ENCODE measurements at places on chromosomes 7 and 10.

- DNase-seq = no peak
Observed at GRCh38 chr10:3493621-3494020, 291.4 kb downstream of the KLF6 start.

DNA sequence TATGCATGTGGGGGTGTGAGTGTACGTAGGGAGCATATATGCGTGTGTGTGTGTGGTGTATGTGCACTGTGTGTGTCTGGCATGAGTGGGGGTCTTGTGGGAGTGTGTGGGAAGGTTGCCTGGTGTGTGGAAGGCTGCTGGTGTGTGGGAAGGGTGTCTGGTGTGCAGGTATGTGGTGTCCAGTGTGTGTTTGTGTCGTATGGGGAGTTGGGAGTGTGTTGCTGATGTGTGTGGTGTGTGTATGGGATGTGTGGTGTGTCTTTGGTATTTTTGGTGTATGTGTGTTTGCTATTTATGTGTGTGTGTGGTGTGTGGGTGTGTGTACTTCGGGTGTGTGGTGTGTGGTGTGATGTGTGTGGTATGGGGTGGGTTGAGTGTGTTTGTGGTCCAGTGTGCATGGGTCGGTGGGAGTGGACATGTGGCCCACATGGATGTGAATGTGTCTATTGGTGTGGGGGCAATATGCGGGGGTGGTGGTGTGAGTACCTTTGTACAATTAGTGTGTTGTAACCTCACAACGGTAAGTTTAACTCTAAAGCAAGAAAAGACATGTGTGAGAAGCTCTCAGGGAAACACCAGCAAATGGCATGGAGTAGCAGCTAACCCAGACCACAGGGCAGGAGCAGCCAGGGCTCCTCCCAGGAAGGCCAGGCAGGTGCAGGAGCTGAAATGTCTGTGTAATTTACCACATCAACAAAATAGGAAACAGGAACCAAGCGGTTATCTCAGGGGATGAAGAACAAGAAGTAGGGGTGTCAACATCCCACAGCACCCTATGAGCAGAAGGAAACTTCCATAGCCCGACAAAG is 11.9 kb downstream of the ANTXRL start:
- DNase-seq = no peak

- DNase-seq = no peak
Observed at GRCh38 chr10:62244785-62245467, 23.7 kb downstream of the RTKN2 start.

- DNase-seq = no peak
Observed at GRCh38 chr7:95490231-95490762, 4.6 kb downstream of the ASB4 start.

DNA sequence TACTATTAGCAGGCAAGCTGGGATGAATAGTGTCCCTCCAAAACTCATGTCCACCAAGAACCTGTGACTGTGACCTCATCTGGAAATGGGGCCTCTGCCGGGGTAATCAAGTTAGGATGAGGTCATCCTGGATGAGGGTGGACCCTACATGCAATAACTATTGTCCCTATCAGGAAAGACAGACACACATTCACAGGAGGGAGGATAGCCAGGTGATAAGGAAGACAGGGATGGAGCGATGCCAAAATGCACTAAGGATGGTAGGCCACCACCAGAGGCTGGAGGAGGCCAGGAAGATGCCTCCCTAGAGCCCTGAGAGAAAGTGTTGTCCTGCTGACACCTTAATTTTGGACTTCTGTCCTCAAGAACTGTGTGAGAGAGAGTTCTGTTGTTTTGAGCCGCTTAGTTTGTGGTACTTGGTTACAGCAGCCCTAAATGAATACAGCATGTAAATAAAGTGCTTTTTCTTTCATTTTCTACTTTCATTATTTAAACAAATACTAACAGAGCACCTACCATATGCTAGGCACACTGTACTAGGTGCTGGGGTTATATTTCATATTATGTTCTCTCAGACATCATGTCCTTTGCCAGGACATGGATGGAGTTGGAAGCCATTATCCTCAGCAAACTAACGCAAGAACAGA is 111.9 kb downstream of the USP6NL start:
- DNase-seq = no peak

DNA sequence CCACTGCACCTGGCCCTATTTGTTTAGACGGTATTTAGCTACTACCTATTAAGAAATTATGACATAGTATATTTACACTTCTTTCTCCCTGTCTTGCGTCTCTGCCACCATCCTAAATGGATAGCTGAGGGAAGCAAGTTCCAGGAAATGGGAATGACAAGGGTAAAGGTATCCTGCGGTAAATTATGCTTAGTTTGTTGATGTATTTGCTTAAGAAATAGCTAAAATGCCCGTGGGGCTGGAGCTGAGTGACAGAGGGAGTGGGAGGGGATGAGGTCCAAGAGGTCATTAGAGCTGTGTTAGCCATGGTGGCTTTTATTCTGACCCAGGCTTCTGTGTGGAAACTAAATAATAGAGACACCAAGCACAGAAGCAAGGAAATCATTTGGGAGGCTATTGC is 29.0 kb upstream of the UBE2D1 start:
- DNase-seq = no peak

- no peak for DNase-seq
Observed at GRCh38 chr10:35136263-35136815, 9.7 kb downstream of the CREM start.

DNA sequence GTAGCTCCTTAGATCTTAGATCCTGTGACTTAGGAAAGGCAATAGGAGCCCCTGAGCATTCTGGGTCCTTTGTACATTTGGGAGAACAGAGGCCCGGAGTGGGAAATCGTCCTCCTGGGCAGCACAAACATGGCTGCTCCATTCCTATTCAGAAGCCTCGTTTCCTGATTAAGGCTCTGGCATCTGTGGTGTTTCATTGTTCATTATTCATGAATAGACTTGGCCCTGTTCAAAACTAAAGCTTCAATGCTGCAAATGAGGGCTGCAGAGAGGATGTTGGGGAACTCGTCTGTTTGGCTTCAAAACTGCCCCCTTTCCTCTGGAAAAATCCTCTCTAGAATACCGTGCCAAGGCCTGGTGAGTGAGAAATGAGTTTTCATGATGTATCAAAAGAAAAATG is 3.4 kb upstream of the HTRA1 start:
- no peak for DNase-seq

- no peak for DNase-seq
Observed at GRCh38 chr7:37698276-37698675, 14.7 kb downstream of the GPR141 start.

DNA sequence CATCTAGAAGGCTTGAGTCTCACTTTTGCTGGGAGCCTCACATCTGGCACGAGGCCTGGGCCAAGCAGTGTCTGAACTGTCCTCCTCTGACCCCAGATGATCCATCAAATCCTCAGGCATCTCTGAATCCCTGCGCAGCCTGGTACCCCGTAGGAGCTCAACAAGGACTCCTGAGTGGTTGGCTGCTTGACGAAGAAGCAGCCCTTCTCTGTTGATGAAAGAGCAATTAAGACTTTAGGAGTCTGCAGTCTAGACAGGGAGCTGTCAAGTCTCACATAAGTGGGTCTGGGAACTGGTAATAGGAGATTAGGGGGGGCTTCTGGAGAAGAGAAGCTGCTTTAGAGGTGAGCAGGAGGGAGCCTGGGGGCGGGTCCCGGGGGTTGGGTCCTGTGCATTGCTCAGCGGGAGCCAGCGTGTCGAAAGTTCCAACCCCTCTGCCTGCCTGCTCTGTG is 326.0 kb downstream of the RPS24 start:
- no peak for DNase-seq

GRCh38 chr10:63675171-63675570 is 154.0 kb downstream of the REEP3 start:
- DNase-seq = no peak

- DNase-seq = no peak
Observed at GRCh38 chr10:29698773-29699490, 64.2 kb upstream of the SVIL start.

GRCh38 chr10:95459446-95460045 is 101.6 kb downstream of the SORBS1 start:
- DNase-seq = no peak

DNA sequence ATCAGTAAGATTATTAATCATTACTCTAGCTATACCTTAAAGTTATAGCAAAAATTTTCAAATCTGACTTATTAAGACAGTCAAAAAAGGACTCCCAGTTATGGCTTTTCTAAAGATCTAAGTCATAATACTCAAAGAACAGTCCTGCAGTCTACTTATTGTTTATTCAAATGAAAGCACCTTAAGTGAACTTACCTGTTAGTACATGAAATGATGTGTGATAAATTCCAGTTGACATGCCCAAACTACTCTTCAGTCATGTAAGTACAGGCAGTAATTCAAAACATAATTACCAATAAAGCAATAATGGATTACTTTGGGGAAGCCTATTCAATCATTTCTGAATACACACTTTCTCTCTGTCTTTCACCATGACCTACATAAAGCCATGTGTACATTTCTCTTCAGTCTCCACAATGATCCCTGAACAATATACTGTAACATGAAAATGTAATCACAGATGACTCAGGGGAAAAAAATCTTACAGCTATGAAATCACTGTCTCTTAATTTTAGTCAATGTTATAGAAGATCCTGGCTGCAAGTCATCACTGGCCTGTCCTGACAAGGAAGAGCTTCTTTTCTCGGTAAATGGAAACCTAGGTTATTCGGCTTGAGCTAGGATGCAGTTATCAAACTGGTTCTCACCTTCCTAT is 420.7 kb upstream of the LRRTM3 start:
- no peak for DNase-seq

DNA sequence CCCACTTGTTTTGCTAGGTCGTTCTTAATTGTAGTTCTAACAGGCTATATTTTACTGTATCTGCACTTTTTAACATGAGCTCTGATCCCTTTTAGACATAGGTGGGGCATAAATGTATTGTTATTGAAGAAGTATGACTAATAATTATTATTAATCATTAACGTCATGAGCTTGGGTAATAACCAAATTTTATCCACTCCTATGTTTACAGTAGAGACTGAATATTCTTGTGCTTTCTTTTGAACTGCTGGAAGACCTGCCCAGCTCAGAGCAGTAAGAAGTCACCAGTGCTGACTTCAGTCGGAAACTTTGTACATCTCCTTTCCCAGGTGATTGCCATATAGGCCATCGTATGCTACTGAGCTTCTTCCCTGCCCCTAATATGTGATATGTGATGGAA is 18.7 kb downstream of the PKD2L1 start:
- no peak for DNase-seq

DNA sequence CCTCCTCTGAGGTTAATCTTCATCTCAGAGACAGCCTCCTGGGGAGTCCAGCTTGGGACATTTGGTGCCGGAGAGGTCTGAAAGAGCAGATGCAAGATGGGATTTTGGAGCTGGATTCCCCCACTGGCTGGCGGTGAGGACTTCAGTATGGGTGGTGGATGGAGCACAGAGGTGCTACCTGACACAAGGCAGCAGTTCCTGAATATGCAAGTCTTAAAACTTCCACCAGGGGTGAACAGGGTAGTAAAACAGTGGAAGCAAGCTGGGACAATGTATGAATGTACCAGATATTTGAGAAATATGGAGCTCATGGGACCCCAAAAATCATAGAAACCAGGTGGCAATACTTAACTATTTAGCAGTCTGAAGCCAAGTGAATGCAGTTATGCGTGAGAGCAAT is 4.8 kb upstream of the TAF3 start:
- no peak for DNase-seq

GRCh38 chr7:102146122-102146521 is 140.5 kb upstream of the SH2B2 start:
- no peak for DNase-seq

- DNase-seq = no peak
Observed at GRCh38 chr7:28681693-28682310, 269.5 kb downstream of the CREB5 start.

- DNase-seq = no peak
Observed at GRCh38 chr7:127755521-127755920, 103.5 kb downstream of the SND1 start.

GRCh38 chr7:147033641-147034040 is 917.0 kb downstream of the CNTNAP2 start:
- no peak for DNase-seq

- DNase-seq = no peak
Observed at GRCh38 chr7:146176860-146177259, 60.3 kb downstream of the CNTNAP2 start.

GRCh38 chr7:77525231-77525630 is 11.9 kb upstream of the PTPN12 start:
- DNase-seq = no peak

GRCh38 chr7:49119706-49120105 is 195.4 kb downstream of the CDC14C start:
- no peak for DNase-seq

DNA sequence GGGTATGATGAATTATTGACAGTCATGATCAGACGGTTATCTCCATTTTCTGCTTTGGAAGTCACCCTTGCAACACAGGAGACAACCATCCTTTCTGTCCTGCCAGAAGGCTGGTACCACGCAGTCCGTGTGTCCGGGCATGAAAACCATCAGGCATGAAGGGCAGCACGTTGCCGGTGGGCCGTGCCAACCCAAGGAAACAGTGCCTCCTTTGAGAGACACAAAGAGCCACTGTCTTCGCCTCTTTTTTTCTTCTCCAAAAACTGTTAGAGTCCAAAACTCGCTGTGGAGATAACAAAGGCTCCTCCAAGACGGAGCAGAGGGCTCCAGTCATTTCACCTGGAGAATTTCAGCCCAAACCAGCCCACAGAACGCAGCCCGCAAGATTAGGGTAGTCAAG is 60.4 kb upstream of the ARHGAP21 start:
- no peak for DNase-seq

DNA sequence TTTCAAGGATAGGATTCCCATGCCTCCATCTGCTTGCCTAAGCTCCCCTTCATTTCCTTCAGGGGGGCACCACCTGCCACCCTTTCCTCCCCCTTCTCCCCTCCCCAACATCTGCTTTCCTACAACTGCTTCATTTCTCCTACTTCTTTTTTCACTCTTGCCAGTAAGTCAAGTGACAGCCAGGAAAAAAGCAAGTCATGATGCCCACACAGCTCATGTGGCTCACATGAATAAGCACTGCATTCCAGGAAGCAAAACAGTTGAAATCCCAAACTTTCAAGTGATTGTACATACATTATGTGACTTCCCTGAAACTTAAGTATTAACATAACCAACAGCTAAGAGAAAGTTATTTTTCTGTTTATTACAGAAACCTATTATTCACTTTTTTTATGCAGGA is 78.6 kb downstream of the TNS3 start:
- no peak for DNase-seq

- no peak for DNase-seq
Observed at GRCh38 chr7:105448181-105448580, 59.5 kb upstream of the SRPK2 start.

Data from WTC11 (cell line).